ENCODE measurements at places on chromosomes 7 and 10.

DNA sequence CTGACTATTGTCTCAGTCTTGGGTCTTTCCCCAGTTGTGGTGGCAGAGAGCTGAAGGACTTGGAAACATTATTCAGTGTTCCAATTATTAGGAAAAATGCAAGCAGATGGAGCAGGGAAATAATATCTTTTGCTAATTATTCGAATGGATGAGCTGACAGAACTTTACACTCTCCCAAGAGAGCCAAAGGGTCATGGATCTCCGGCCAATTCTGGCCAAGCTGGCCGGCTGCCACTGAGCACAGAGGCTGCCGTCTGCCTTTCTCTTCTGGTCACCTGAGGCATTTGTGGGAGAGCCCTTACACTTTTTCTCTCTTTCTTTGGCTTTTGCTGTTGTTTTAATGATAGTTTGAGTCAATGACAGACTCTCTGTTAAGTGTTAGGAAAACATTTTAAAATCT, 22.2 kb upstream of the CNTNAP2 start:
- DNase-seq = no peak

DNA sequence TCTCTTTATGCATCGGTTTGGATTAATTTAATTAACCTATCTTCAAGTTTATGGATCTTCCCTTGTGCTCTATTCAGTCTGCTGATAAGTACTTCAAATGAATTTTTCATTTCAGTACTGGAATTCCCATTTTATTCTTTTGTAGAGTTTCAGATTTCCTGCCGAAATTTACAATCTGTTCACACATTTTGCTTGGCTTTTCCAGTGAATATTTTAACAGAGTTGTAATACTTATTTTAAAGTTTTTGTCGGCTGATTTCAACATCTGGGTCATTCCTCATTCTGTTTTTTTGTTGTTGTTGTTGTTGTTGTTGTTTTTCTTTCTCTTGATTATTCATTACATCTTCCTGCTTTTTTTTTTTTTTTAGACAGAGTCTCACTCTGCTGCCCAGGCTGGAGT, 89.9 kb upstream of the KCNMA1 start:
- DNase-seq = no peak

DNA sequence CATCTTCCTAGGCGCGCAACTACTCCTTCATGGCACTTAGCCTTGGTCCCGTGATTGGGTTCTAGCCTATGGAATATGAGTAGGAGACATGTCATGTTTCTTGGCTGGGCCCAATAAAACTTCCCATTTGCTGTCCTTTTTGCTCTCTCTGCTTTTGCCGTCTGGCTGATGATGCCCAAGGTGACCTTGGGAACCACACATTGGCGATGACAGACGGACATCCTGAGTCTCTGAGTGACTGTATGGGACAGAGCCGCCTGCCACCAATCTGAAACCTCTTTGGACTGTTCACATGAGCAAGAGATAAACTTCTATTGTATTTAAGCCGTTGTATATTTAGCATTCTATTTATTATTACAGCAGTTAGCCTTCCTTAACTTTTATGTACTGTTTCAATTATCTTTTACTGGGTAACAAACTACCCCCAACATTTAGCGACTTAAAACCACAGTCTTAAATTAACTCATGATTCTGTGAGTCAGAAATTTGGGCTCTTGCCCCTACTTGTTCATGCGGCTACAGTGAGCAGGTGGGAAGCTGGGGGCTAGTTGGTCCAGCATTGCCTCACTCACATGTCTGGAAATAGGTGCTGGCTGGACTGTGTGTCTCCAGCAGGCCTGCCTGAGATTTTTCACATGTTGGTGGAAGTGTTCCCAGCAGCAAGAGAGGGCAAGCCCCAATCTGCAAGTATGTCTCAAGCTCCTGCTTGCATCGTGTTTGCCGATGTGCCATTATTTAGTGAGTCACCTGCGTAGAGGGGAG, 71.7 kb downstream of the NOD1 start:
- no peak for DNase-seq

- DNase-seq = no peak
These were observed 12.2 kb upstream of the LFNG start for GRCh38 chr7:2507208-2507916.

- DNase-seq = no peak
These were observed 10.6 kb downstream of the VIM start for GRCh38 chr10:17238445-17239291.

DNA sequence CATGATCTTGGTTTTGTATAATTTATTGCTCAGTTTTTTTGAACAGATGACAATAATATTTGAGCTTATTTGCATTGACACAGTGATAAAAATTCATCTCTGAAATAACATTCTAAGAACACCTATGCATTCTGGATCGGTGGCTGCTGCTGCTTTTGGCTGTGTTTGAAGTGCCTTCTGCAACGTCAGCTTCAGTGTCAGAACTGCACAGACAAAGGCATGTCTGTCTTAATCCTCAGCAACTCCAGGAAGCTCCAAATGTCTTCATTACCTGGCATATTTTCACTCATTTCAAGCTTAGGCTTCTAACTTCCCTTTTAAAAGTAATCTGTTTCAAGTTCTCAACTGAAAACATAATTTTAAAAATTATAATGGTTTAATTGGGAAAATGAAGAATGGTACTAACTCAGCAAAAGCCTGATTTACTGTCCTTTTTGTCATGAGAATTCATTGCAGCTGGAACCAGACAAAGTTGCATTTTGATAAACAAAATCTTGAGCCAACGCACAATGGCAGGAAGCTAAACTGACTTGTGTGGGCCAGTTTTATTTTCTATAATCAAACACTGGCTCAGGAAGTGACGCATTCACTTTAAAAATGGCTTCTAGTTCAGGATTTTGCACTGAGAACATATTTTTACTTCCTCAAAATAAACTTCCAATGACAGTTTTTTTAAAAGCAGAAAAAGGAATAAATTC, 38.7 kb downstream of the NPS start:
- no peak for DNase-seq

- DNase-seq = no peak
These were observed 258.0 kb upstream of the PRKCQ start for GRCh38 chr10:6838118-6838517.
